ENCODE measurements at places on chromosomes 13 and 19. TPM values are rescaled to one million over a fixed set of nuclear protein-coding genes. Genes with fewer than 3 reads are reported as not detected.

Gene ZNF610
- 2.8 TPM for total RNA-seq

Gene SELENOV
- not detected for total RNA-seq

Gene MIA
- not detected for total RNA-seq

Gene ACP7
- not detected for total RNA-seq

Gene ACTMAP
- 2.5 TPM for total RNA-seq

Gene AP3D1
- total RNA-seq: 97.6 TPM

Gene IFNL1
- total RNA-seq: not detected

Gene SCN1B
- total RNA-seq: 2.0 TPM

Gene RNF225
- not detected for total RNA-seq

DNA sequence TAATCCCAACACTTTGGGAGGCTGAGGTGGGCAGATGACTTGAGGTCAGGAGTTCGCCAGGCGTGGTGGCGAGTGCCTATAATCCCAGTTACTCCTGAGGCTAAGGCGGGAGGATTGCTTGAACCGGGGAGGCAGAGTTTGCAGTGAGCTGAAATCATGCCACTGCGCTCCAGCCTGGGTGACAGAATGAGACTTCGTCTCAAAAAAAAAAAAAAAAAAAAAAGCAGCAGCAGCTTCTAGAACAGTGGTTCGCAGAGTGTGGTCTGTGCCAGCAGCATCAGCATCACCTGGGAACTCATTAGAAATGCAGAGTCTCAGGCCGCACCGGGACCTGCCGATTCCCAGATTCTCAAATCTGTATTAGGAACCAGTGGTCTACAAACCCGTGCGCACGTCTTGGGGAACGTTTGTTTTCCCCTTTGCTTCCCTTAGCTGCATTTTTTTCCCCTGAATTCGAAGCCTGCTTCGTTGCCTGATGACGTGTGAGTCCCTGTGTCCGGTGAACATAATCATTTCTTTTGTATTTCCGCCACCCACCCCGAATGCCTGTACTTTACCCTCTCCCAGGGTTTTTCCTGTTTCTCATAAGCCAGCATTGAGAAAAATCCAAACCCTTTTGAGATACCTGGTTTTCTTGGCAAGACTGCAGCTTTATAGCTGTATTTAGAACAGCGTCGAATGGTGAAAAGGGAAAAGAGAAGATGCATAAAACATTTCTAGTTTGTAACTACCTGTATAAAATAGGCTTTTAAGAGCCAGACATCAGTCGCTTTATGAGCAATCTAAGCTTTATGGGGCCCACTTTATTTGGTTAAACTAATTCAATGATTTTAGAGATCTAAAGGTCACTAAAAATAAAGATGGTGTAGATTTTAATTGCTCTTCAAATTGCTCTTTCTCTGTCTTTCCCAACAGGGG is 49.8 kb downstream of the BICRA start:
- DNase-seq: no peak

GRCh38 chr19:31177246-31177645 is 172.0 kb downstream of the TSHZ3 start:
- DNase-seq: no peak

- DNase-seq: no peak
Observed at GRCh38 chr13:20141238-20142022, 19.4 kb downstream of the GJA3 start.

DNA sequence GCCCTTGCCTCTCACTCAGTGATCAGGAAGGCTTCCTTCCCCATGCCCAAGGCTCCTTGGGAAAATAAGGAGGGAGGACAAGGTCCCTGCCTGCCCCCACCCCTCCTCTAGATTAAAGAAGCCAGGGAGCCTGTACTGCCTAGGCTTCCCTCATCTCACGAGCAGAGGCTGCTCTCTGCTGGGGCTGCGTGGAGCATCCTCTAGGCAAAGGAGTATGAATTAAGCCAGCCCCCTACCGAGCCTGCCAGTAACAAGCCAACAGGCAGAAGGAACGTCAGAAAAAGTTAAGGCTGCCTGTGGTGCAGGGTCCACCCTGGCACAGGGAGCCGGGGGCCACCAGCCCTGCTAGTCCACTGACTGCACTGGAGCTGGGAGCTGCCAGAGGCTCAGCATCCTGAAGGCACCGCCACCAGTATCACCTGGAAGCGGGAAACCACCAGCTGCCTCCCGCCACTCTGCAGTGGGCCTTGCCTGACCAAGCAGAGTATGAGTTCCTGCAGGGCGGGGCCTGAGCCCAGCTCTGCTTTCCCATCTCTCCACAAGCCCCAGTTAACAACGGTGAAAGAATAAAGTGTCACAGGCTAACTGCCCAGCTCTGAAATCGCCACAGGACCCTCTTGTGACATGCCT is 6.8 kb downstream of the NAPA start:
- no peak for DNase-seq

DNA sequence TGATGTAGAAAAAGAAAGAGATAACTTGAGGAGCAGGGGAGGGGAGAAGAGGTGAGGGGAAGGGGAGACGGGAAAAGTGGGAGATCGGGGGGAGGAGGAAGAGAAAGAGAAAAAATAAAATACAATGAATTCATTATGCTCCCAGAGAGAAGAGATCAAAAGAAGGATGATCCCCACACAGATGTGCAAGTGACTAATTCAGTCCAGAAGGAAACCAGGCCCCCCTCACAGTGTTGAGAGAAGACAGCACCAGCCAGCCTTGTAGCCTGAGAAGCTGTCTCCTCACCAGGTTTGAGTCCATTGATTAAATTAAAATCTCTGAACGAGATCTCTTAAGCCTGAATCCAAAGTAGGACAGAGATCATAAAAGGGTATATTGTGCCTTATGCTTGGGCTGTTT is 333.7 kb upstream of the NBEA start:
- no peak for DNase-seq

DNA sequence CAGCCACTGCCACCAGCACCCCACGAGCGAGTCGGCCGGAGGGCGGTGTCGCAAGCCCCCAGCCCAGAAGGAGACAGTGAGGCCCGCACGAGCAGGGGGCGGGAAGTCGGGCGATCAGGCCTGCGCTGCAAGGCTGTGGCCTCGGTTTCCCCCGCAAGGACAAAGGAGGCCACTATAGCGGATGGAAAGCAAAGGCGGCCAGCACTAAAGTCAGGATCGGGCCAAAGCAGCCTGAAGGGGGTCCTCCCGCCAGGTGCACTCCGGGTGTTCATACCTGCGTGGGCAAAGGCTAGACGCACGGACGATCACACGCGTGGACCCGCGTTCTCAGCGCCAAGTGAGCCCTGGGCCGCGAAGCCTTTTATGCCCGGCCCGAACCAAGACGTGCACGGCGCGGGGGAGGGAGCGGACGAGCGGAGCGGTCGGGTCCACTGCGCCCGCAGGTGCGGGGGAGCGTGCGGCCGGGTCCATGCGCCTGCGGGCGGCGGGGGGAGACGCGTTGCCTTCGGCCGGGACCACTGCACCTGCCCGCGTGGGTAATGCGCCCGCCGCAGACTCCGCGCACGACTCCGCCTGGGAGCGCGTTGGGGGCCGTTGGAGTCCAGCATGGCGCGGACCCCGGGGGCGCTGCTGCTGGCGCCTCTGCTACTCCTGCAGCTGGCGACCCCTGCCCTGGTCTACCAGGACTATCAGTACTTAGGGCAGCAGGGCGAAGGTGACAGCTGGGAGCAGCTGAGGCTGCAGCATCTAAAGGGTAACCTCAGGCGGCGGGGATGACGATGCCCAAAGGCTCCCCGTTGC is at the start of the genes PRDX2 and THSD8:
PRDX2 (minus strand) TSS at position 335 of the 801 bp plus-strand sequence. CDS start 539 bp downstream, outside the sequence.
THSD8 (plus strand) TSS at position 604 of the 801 bp plus-strand sequence; CDS start at position 607, 3 bp downstream.
- DNase-seq: peak; percentile 86

DNA sequence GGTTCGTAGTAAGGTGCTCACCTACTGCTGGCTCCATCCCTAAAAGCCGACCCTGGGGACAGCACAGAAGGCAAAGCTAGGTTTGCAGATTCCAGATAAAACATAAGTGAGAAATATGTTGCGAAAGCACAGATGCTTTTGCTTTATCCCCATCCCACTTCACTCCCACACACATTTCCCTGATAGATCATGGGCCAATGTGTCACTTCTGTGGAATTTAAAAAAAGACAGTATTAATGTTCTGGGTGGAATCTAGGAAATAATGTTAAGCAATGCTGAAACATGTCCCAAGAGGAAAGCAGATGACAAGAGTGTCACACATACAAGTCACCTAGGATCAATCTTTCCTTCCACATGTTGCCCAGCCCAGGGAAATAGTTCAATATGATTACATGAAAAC is 661.0 kb upstream of the MIR17HG start:
- DNase-seq: peak; percentile 93

GRCh38 chr19:44820648-44821609 is 12.0 kb downstream of the BCAM start:
- DNase-seq: peak; percentile 54

DNA sequence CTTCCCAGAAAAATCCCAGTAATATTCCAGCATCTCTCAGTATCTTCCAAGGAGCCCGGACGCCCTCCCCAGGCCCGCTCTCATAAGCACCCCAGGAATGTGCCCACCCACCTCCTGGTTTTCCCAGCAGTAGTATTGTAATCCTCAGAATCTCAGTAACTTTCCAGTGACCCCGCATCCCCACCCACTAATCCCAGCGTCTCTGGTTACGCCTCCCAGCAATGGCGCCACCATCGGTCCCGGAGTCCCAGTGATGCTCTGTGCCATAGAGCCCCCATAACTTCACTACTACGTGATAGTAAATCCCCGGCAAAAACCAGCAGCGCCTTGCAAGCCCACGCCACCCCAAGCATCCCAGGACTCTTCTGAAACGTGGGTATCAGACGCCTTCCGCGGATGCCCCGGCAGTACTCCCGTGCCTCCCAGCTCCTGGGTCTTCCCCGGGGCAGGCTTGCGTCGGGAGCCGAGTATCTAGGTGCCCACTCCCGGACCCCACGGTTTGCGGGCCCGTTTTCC is 928 bp upstream of the PNPLA6 start:
- peak; percentile 86 for DNase-seq

DNA sequence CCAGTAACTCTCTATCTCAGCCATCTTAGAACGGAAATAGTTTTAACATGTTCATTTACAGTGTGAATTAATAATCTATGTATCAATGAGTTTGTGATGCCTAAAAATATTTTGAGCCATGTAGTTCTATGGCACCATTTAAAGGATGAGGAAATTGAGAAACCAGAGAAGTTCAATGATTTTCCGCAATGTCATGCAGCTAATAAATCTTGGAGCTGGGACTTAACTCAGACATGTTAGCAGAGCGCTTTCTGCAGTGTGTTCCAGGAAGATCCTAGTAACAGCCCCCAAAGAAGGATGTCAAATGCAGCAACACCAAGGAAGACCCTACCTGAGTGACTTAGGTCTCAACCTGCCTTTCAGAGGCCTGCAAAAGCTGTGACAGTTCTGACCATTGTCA is 99.3 kb upstream of the RAP2A start:
- no peak for DNase-seq

DNA sequence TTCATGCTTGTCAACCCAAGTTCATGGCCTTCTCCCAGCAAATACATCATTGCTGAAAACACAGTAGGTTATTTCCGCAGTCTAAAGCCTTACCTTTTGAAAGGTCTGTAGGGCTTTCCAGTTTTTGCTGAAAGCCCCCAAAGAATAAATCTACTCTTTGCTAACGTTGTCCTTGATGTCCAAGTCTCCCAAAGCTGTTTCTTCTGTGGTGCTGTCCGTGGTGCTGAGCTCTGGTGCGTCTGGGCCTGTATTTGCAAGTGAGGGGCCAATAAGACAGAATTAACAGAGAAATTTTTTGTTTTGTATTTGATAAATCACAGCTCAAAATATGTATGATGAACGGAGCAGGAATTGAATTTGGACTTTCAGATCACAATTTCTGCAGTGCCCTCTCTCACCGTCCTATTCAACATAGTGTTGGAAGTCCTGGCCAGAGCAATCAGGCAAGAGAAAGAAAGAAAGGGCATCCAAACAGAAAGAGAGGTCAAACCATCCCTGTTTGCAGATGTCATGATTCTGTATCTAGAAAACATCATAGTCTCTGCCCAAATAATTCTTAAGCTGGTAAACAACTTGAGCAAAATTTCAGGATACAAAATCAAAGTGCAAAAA is 9.8 kb upstream of the LGALS16 start:
- DNase-seq: peak; percentile 33

DNA sequence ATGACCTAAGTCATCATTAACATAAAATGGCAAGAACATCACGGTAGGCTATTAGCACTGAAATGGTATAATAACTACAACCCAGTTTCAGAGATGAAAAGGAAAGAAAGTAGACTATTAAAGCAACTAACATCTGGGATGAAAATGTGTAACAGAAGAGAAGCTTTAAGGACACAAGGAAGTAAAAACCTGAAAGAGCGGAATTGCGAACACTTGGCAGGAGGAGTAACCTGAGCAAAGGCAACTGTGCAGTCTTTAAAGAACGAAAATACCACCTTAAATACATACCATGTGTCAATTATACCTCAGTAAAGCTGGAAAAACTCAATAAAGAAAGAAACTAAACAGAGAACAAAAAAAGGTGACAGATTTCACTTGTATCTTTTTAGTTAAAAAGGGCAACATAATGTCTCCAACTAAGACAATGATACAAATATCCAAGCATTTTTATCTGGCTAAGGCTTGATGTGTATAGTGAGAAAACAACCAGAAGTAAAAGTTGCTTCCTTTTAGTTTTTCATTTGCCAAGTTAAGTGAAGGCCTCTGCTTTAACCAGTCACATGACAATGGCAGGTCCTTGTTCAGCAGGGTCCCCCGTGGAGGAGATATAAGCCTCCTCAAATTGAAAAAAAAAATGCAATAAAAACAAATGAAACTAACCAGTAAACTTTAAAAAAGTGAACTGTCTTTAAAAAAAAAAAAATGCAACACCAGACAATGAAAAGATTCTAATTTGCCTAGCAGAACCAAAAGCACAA is 11.6 kb downstream of the USP12 start:
- DNase-seq: no peak

DNA sequence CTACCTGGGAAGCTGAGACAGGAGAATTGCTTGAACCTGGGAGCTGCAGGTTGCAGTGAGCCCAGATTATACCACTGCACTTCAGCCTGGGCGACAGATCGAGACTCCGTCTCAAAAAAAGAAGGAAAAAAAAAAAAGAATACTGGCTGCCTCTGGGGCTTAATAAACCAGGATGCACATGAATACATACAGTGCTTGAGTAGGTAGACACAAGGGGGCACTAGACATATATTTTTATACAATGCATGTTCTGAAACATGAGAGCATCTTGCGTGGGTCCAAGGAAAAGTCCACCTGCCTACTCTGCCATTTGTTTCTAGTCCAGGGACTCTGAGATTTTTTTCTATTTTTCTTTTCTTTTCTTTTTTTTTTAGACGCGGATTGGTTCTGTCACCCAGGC is 31.2 kb downstream of the KEAP1 start:
- DNase-seq: peak; percentile 57

DNA sequence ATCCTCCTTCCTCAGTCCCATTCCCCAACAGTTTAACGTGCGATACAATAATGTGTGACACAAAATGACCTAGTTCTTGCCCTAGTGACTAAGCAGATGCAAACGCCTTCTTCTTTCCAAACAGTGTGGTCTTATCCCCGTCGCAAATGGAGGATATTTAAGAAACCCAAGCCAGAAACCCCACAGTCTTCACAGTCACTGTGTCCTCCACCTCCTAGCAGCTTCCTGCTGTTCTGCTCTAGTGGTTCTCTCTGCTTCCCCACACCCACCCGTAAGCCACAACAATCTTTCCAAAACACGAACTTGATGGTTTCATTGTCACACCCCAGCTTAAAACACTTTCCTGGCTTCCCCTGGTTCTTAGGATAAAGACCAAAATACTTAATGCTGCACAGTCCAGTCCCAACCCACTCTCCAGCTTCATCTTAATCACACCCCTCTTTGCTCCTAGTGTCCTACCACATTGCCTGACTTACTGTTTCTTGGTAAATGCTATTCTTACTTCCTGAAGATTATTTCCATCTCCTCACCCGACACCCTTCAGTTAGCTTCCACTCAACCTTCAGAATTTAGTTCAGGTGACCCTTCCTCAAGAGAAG is 32.3 kb downstream of the ITM2B start:
- DNase-seq: no peak

GRCh38 chr13:44710576-44710975 is 134.4 kb upstream of the TSC22D1 start:
- DNase-seq: peak; percentile 90

- no peak for DNase-seq
Observed at GRCh38 chr19:50818859-50819472, 4.6 kb downstream of the KLK1 start.

Measured in GM23248 (cell line).